Daoy (cell line): ENCODE measurements at places on chromosomes 13 and 19.

DNA sequence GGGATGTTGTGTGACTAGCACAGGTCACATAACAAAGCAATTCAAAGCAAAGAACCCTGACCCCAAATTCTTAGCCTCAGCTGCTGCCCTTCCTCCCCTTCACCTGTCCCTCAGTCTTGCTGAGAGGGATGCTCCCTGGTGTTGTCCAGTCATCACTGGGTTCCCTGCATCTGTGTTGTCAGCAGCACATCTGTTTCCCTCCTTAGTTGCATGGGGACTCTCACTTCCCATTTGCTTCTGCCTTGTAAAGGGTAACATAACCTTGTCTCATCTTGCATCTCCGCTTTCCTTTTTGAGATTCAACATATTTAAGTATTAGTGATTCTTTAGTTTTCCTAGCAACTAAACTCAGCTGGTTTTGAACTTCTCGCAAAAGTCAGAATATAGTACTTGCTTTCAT, 54.0 kb downstream of the SPATA13 start:
- DNase-seq = no peak

GRCh38 chr19:16778796-16779411, 50.3 kb upstream of the SIN3B start:
- DNase-seq = peak; percentile 85

GRCh38 chr19:56690670-56691069, 19.1 kb upstream of the ZNF835 start:
- no peak for DNase-seq

GRCh38 chr19:27672309-27673047, 1540.5 kb downstream of the UQCRFS1 start:
- no peak for DNase-seq
